ENCODE measurements at places on chromosomes 7 and 10. TPM values are rescaled to one million over a fixed set of nuclear protein-coding genes. Genes with fewer than 3 reads are reported as not detected.
A peak's percentile ranks its signal among the peaks of the same experiment; 100 is the strongest.

The ACTL6B gene
- total RNA-seq = not detected

DNA sequence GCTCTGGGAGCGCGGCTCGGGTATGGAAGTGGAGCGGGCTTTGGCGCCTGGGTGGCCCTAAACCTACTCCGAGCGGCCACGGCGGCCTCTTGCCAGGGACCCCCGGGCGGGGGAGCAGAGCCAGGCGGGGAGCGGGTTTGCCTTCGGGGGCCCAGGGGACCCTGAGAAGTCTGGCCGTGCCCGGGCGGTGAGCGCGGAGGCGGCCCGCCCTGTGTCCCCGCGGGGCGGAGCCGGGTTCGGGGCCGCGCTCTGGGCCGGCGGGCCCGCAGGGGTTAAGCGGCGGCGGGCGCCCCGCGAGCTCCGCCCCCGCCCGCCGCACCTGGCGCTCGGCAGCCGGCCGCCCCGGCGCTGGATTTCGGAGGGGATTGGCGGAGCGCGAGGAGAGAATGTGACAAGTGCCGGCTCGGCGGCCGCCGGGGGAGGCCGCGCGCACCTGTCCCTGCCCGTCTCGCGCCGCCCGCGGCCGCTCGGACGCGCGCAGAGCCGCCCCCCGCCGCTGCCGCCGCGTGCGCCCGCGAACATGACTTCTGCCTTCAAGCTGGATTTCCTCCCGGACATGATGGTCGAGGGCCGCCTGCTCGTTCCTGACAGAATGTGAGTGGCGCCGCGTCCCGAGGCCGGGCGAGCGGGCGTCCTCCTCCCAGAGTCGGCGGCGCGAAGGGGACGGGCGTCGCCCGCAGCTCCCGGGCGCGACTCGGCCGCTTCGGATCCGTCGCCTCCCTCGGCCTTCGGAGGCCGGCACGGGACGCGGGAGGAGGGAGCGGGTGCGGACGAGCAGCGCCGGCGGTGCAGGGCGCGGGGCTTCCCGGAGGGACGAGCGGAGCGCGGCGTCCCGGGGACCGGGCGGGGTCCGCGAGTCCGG, at the start of gene CELF2:
Gene CELF2 (plus strand): TSS at position 303 of the 862 bp plus-strand sequence. CDS start 218 bp downstream, at position 521.
- peak; percentile 91 for DNase-seq

DNA sequence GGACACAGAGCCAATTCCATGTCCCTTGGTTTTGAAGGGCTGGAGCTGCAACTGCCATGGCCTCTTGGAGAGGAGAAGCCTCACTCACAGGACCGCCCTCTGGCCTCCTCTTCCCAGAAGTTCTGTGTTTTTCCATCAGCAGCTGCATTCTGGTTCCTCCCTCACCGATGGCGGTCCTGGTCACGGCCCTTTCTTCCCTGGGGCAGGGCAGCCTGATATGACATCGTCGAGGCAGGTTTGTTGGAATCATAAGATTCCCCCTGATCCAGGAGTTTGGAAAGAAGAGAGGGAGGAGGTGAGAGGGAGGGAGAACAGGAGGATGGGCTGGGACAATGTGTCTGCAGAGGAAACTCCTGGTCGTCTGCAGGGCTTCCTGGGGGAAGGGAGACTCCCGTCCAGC, 82.7 kb upstream of the PDZD8 start:
- DNase-seq = no peak

The DYDC2 gene
- total RNA-seq = not detected

- no peak for DNase-seq
Measured at GRCh38 chr10:7403620-7404019, 7.2 kb downstream of the SFMBT2 start.

- no peak for DNase-seq
Measured at GRCh38 chr10:77898323-77899079, 28.1 kb downstream of the DLG5 start.

The POLR3A gene
- 16.5 TPM for total RNA-seq

DNA sequence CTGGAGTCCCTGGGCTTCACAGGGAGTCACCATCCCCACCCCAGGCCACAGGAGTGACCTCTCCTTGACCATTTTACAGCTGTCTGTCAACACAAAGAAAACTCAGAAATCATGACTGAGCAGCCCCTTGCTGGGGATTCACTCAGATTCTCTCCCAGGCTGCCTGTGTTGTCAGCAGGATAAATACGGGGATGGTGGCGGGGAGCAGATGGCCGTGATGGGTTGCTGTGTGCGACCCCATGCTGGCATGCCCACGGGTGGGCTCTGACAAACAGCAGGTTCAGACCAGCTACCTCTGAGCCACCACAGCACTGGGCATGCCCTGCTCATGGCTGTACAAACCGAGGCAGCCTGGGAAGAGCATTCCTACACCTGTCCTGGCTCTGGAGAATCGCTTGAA, 136.1 kb downstream of the SLIT1 start:
- no peak for DNase-seq

GRCh38 chr7:75847707-75848106, 31.1 kb upstream of the RHBDD2 start:
- DNase-seq = no peak

GRCh38 chr10:73873838-73874215, 528 bp downstream of the CAMK2G start:
- DNase-seq = no peak

DNA sequence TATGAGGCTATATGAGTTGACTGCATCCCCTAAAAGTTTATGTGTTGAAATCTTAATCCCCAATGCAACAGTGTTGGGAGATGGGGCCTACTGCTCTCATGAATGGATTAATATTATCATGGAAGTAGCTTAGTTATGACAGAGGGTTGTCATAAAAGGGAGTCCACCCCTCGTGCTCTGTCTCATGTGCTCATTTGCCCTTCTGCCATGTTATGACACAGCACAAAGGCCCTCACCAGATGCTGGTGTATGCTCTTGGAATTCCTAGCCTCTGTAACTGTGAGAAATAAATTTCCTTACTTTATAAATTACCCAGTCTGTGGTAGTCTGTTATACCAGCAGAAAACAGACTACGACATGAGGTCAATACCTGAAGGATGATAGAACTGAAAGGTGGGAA, 17.6 kb upstream of the PANK1 start:
- DNase-seq = no peak

The PBLD gene
- total RNA-seq = 1.8 TPM

- no peak for DNase-seq
Measured at GRCh38 chr7:138887085-138887710, 89.2 kb upstream of the ATP6V0A4 start.

DNA sequence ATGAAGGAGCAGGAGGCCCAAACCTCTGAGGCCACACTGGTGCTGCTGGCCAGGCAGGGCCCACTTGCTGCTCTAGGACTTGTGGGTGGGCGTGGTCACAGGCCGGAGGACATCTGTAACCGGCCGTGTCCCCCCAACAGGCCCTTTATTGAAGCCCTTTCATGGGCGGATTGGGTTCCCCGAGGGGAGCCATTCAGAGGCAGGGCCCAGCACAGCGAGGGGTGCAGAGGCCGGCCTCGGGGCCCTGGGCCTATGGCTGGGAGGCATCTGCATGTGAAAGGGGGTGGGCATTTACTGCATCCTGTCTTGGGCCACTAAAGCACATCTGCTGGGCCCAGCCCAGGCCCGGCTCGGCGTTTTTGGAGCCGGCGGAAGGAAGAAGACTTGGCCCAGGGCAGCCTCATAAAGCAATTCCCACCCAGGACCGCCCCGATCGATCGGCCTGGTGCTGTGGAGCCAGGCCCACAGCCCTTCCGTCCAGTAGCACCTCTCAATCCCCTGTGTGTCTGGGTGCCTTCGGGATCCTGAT, 8.4 kb downstream of the LHPP start:
- no peak for DNase-seq

- DNase-seq = no peak
Measured at GRCh38 chr10:21975378-21975990, 28.0 kb downstream of the DNAJC1 start.

- no peak for DNase-seq
Measured at GRCh38 chr10:33734393-33735155, 400.1 kb upstream of the NRP1 start.

The UCMA gene
- not detected for total RNA-seq

- DNase-seq = no peak
Measured at GRCh38 chr10:122519144-122519543, 41.4 kb upstream of the DMBT1 start.

The MALRD1 gene
- not detected for total RNA-seq

The CRTAC1 gene
- 0.07 TPM for total RNA-seq

The PLA2G12B gene
- total RNA-seq = 0.22 TPM

DNA sequence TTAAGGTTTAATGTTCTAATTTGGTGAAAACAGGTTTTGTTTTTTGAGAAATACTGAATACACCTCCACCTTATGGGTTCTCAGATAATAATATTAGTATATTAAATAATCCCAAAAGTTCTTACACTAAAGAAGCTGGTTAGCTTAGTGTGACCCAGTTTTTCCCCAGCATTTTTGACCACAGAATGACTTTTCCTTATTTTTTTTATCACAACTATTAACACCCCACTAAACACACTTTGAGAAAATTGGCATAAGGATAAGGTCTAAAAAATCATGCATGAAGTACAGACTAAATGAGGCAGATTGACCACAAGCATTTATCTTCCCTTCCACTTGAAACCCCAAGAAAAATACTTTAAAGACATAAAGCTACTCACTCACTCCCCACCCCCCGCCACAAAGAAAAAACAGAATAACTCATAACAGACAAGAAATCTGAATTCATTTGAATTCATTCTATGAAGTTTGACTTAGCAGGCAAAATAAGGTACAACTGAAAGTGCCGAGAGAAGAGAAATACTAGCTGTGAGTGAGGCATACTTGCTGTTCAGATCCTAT, 49.7 kb upstream of the WNT16 start:
- no peak for DNase-seq

The POLD2 gene
- 121 TPM for total RNA-seq

GRCh38 chr10:6514844-6515780, 65.0 kb downstream of the PRKCQ start:
- DNase-seq = no peak

GRCh38 chr7:2225830-2226229, 6.9 kb downstream of the MAD1L1 start:
- no peak for DNase-seq

GRCh38 chr10:33120700-33121099, 162.7 kb upstream of the ITGB1 start:
- no peak for DNase-seq

DNA sequence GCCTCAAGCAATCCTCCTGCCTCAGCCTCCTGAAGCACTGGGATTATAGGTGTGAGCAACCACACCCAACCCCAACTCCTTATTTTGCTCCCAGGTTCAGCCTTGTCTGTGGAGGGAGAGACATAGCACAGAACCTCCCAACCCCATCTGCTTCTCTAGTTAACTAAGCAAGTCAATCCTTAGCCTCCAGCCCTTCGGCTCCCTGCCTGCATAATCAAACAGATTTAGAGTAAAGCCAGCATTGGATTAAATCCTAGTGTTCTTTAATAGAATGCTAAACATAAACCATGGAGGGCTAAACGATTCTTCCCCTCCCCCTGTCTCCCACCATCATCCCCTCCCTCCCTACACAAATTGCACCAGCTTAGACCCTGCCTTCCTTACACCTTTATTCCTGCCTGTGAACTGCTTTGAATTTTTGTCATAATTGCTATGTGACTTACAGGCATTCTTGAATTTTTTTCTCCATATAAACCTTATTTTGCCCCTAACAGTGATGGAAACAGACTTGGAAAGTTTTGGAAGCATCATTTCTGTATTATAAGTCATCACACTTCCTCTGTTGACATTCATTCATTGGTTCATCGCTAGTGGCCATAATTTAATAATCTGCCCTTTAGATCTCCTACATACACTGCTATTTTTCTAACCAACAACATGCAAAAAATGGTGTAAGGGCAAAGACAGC, 72.6 kb upstream of the TOMM7 start:
- no peak for DNase-seq

The UNC5B gene
- total RNA-seq = 2.1 TPM

- no peak for DNase-seq
Measured at GRCh38 chr7:102111061-102112041, 175.3 kb upstream of the SH2B2 start.

The LRRC61 gene
- 0.88 TPM for total RNA-seq

The ZNF425 gene
- total RNA-seq = 1.9 TPM

The ABCA13 gene
- not detected for total RNA-seq

- no peak for DNase-seq
Measured at GRCh38 chr7:114647518-114647917, 232.9 kb downstream of the FOXP2 start.

The PIK3AP1 gene
- 1.8 TPM for total RNA-seq

- DNase-seq = no peak
Measured at GRCh38 chr10:13375791-13376190, 27.7 kb upstream of the SEPHS1 start.

The C1QL3 gene
- not detected for total RNA-seq

GRCh38 chr10:72847681-72848080, 45.9 kb upstream of the OIT3 start:
- no peak for DNase-seq

DNA sequence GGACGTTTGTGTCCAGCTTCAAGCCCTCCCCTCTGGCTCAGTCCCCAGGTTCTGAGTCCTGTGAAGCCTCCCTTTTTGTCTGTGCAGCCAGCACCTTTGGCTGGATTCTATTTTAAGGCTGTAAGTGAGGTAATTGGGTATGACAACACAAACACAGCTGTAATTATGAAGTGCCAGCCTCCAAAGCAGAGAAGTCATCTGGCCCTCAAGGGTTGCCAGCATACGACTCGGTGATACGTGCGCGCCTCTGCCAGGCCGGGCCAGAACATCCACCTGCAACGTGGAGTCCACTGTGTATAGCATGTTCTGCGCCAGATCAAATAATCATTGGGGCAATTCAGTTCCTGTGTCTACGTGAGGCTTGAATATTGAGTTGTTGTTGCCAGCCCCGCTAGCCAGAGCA, 6.7 kb upstream of the FAM180A start:
- peak; percentile 48 for DNase-seq

The ADCYAP1R1 gene
- 1.3 TPM for total RNA-seq

GRCh38 chr10:60186315-60187071, 203.2 kb downstream of the ANK3 start:
- DNase-seq = peak; percentile 53

GRCh38 chr10:102402512-102402896, 7.0 kb downstream of the NFKB2 start:
- DNase-seq = no peak

- DNase-seq = no peak
Measured at GRCh38 chr7:42192851-42193461, 44.1 kb downstream of the GLI3 start.

The SPRN gene
- not detected for total RNA-seq

DNA sequence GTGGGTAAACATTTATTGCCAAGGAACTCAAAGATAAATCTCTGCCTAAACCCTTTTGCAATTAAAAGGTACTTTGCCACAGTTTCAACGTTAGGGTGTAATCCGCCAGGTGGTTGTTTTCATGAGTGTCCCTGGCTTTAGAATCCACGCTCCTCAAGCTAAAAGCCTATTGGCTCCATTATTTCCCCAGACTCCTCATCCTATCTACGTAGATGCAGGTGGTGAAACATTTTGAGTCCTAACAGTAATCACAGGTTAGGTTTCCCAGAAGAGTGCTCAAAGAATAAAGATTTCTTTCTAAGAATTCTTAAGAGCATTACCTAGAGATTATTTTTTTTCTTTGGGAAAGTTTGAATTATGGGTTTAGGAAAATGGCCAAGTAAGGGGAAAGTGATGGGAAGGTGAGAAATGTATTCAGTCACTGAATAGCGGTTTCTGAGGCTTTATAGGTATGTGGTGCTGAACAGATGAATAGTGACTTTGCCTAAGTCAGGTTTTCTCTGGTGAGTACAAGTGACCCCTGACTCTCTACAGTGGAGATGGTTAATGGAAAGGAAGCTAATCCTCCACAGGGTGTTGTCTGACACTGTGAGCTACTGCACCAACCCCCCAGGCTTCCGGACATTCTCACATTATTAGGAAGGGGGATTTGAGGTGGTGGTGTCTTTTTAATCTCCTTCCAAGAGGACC, 60.2 kb downstream of the NRP1 start:
- DNase-seq = no peak

GRCh38 chr7:37781156-37781555, 67.2 kb upstream of the NME8 start:
- DNase-seq = no peak

The C10orf62 gene
- total RNA-seq = 1.1 TPM
